ENCODE measurements at places on chromosomes 5 and 9.

- DNase-seq, result no peak
Measured at GRCh38 chr9:131628459-131629225, 83.3 kb downstream of the PRRT1B start.

- no peak for DNase-seq
Measured at GRCh38 chr5:102511666-102512065, 12.9 kb upstream of the SLCO6A1 start.

GRCh38 chr5:82421119-82421518 lies 143.0 kb upstream of the RPS23 start:
- no peak for DNase-seq

GRCh38 chr5:171418982-171419687 lies at the start of gene FGF18:
FGF18 (plus strand) TSS chr5:171419647; CDS start chr5:171420200, 553 bp downstream.
- DNase-seq, result no peak

GRCh38 chr9:91035825-91036208 lies 234.2 kb downstream of the SYK start:
- DNase-seq, result no peak

GRCh38 chr5:149264439-149265067 lies 7.1 kb upstream of the AFAP1L1 start:
- DNase-seq, result no peak

Measured in stimulated activated CD8-positive, alpha-beta memory T cell treated with anti-CD3 and anti-CD28 coated beads, Interleukin-4, amount 100 ng/mL, for 1 hour (primary cell).